ENCODE measurements at places on chromosomes 4 and X.

DNA sequence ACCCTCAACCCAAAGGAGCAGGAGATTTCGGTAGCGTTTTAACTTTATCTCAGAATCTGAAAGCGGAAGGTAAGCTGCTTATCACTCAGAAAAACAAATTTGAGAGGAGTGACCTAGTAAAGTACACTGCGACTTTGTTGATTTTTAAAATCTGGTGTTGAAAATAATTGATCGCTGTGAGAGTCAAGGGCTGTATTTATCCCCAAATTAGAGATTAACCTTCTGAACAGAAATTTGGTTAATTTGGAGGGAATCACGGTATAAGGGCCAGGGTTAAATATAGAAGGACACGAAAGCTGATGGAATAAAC is 212 bp downstream of the CLCN4 start:
- DNase-seq, result no peak

DNA sequence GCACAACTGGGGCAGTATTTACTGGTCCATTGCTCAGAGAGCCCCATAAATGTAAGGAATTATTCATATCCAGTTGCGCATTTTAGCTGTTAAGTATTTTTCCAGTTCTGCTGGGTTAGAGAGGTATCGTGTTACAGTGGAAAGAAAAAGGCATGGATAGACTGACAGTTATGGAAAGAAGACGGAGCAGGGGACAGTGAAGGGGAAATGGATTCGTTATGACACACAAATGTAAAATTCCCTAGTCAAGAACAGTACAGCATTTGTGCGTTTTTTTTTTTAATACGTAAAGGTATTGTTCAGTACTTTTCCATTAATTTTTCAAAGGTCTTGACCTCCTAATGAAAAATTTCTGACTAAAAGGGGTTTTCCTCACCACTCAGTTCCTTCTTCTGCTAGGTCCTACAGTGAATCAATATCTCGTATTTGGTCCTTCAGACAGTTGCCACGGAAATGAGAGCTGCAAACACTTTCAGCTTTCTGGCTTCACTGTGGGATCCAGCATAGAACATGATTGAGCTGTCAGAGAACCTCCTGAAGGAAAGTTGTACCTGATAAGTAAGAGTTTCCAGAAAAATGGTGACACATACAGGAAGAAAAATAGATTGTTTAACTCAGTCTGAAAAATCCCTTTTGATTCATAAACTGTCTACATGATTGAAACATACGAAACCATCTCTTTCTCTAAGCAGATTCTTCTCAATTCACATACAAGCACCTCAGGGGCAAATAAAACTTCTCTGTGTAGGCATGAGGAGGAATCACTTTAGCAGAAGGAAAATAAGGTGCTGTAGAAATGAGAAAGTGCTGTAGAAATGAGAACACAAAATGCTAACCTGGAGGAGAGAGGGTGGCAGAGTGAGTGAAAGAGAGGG is 21.8 kb upstream of the BBS12 start:
- DNase-seq, result no peak

DNA sequence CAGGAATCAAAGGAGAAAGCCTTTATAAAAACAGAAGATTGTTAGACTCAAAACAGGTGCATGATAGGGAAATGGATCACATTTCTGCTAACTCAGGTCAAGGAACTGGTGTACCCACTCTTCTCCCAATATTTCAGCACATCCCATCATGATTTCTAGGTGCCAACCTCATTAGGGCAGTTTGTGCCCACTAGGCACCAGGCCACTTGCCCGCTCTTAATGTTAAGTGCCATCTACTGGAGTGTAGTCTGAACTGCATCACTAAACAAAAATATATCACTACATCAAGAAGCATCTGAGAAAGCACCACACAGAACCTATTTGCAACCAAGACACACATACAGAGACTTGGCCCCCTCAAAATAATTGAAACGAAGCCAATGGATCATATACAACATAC is 140.4 kb upstream of the GRID2 start:
- no peak for DNase-seq

DNA sequence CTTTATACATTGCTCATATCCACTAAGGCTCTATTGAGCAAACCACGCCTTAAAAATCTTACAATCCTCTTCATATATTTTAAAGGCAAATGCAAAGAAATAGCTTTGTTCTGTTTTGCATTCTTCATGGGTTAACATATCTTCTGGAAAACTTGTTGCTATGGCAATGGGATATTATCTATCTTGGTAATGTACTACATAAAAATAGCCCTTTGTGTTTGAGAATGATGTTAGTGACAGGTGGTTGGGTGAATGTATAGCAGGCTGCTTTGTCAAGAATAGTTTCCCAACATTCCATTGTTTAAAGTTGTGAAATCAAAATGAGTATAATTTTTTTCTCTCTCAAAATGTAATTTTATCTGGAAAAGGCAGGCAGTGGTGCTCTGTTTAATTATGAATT is 16.8 kb downstream of the REPS2 start:
- DNase-seq, result no peak

DNA sequence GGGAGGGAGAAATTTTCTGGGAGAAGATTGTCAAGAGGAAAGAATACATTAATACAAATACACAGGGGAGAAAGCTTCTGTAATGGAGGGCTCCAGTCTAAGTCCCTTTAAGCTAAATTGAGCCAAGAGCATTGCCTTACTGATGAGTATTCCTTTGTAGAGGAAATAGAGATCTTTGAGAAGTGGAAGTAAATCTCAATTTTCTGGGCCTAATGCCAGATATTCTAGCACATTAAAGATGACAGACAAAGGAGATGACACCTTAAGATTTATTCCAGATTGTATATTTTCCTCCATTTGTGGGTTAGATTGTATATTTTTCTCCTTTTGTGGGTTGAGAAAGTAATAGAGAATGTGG is 28.5 kb upstream of the SMAD1 start:
- no peak for DNase-seq

DNA sequence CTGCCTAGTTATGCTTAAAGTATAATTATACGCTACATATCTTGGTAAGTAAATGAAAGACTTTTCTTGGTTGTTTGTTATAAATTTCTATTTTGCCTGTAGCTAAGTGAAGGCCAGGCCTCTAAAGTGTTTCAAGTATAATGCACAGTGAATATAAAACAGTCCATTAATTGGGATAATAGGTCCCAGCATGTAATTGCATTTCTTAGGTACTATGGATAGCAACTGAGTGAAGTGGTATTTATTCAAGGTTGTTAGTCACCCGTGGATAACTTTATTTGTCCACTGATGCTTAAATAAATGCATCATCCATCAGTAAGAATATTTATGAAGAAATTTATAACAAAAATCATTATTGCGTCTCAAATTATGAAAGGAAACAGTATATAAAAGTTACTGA is 59.1 kb downstream of the TEX13C start:
- DNase-seq, result no peak

GRCh38 chrX:2723286-2723879 is 28.5 kb upstream of the XG start:
- DNase-seq, result peak; percentile 33

GRCh38 chr4:105520819-105521790 is 31.3 kb upstream of the ARHGEF38 start:
- peak; percentile 51 for DNase-seq

- DNase-seq, result no peak
These were observed 47.8 kb downstream of the SLC9A7 start for GRCh38 chrX:46710927-46711623.
